EL (cell line): ENCODE measurements at places on chromosomes 1 and 21.

DNA sequence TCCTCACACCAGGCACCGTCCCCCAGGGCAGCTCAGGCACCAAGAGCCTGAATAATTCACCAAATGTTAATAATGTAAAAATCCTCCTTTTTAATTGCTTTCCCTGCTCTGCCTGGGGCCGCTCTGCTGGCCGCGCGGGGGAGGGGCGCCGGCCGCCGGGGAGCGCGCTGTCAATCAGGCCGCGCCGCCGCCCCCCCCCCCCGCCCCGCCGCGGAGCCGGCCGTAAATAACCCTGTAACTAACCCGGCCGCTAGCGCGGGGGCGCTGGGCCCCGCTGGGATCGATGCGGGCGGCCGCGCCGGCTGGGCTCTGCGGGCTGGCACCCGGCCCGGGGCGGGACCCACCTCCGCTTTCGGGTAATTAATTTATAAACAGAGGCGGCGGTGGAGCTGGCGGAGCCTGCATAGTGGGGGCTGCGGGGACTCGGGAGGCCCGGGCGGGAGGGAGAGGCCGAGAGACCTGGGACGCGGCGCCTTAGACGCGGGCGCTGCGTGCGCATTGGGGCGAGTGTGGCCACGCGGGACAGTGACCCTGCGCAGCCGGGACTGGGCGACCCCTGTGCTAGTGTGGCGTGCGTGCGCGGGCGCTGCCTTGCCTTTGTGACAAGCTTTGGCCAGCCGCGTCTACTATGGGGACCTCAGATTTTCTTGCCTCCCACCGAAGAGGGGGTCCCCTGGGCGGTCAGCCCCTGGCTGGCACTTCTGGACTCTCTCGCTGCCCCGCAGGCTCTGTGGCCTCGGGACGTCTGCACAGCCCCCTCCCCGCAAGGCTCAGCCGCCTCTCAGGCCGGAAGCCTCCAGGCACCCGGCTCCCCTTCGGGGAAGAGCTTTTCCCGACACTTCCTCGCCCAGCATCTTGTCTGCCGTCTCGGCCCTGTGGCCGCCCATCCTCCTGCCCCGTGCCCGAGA is 16.6 kb downstream of the SAMD11 start:
- peak; percentile 64 for DNase-seq

DNA sequence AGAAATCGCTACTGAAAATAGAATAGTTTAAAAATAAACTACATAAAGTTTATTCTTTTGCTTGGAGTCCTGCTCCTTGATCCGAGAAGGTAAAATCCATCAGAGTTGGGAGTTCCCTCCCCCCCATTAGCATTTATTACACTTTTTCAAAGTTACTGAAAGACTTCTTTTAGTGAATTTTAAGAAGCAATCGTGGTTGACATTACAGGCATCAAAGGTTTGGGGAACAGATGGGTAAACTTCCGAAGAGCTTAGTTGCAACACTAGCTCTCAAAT is 31.0 kb upstream of the NFIA start:
- no peak for DNase-seq

DNA sequence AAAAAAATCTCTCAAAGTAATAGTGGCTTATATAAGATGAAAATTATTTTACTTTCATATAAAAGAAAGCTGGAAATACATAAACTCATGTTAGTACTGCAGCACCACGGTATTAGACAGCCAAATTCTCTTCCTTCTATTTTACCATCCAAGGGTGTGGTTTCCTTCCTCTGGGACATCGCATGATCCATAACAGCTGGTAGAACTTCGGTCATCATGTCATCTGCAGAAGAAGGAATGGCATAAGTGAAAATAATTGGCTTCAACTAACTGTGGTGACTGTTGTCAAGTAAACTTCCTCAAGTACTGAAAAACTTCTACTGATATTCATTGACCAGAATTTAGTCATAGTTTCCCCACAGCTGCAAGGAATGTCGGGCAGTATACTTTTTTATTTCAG is 28.3 kb upstream of the IFI44L start:
- no peak for DNase-seq

GRCh38 chr1:167428395-167428794 is 89.9 kb downstream of the CD247 start:
- no peak for DNase-seq

DNA sequence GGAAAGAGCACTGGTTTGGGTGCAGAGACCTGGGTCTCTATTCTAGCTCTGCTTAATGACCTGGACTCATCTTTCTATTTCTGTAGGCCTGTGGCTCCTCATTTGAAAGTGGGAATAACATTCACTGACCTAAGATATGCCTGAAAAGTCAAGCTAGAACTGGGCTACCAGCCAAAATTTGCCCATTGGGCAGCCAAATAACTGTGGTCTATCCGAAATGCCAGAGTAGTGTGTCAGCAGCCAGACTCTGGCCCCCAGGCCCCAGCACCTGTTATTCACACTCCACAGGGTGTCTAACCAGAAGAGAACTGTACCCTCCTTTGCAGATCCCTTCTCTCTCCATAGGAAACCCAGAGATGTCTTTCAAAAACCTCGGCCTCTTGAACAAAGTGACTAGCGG is 12.6 kb downstream of the DAB1 start:
- DNase-seq, result peak; percentile 63

GRCh38 chr1:246213036-246213435 is 294.0 kb downstream of the SMYD3 start:
- no peak for DNase-seq

DNA sequence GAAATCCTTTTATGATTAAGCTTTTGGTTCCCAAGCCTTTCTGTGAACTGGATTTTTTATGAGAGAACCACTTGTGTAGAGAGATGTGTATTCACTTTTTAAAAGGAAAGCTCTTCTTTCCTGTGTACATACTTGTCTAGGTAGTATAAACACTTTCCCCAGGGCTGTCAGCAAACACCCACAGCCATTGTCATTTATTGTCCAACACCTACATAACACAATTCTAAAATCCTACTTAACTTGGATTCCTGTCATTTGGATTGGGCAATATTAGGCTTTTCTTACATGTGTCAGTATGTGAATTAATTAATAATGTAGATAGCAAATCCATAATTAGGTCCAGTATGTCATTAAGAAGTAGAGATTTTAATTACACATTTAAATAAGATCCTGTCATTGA is 12.3 kb downstream of the DDX20 start:
- DNase-seq, result no peak

- peak; percentile 48 for DNase-seq
These were observed 13.8 kb upstream of the ATP1A1 start for GRCh38 chr1:116359060-116359830.

DNA sequence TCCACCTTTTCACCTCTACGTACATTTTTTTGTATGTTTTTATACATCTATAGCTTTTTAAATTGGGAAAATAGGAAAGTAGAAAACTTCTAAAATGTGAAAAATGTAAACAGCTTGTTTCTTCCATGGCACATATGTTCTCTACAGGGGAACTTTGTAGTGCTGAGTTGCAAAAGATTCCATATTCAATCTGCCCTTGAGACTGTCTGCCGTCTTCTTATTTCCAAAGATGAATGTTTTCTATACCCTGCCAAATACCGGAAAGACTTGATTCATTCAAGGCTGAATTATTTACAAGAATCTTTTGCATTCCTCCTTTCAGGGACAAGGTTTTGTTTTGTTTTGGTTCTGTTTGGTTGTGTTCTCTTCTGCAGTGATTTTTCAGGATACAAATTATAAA is 1334.5 kb upstream of the ADGRL4 start:
- no peak for DNase-seq

GRCh38 chr1:156840898-156841279 is 18.0 kb downstream of the INSRR start:
- DNase-seq, result no peak

GRCh38 chr1:24717887-24718650 is 27.2 kb upstream of the CLIC4 start:
- no peak for DNase-seq

DNA sequence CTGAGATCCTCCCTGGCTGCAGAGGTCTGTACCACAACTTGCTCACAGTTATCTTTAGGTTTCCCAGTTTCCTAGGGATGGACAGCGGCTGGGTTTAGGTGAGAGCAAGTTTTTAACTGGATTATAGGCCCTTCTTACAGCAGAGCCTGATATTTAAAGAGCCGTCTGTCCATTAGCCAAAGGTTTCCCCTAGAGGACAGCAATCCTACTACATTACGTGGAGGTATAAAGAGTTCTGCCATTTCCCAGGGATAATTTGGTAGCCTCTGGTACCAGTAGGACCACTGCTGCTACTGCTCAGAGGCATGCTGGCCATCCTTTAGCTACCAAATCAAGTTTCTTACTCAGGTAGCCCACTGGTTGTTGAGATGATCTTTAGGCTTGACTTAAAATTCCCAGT is 21.9 kb upstream of the FCGR2A start:
- no peak for DNase-seq

DNA sequence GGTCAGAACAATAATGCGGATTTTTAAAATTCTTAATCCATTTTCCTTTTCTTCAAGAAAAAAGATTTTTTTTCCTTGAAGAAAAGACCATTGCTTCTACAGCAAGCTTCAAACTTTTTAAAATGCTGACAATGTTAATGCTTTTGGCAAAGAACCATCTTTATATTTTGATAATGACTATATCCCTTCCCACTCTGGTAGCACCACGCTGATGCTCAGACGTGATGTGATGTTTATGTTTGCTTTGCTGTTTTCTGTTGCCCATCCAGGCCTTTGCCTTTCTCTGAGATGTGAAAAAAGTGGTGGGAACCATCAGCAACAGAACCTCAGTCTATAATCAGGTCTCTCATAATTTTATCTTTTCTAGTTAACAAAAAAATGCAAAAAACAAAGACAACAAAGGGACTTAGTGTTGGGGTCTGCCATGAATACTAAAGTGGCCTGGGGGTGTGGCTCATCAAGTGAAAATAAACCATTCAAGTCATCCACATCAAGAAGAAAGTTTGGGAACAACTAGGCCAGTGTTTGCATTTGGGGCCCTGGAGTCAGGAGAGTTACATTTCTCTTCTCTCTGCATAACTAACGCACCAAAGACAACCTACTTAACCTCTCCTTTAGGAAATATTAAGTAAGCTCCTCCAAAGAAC is 244.6 kb upstream of the DMRTA2 start:
- peak; percentile 18 for DNase-seq

DNA sequence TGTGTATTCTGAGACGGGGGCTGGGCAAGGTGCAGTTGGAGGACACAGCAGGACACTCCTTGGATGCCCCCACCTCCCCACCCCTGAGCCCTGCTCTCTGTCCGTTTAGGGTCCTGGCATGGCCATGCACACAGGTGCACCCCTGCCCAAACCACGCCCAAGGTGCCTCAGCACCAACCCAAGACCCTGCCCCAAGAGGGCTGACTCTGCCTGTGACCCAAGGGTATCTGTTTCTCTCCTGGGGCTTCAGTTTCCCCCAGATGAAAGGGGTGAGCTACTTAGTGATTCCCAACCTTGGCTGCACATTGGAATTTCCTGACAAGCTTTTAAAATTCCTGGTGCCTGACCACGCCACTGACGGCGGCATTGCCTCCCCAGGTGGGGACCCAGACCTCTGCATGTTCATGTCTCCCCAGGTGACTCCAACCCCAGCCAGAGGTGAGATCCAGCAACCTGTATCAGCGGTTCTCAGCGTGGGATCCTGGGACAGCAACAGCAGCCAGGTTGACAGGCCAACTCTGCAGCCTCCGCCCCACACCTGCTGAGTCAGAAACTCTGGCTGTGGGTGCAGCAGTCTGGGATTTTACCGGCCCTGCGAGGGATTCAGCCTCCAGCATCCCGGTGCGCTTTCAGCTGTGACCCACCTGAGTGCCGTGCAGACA is 483.4 kb downstream of the NPHP4 start:
- no peak for DNase-seq

DNA sequence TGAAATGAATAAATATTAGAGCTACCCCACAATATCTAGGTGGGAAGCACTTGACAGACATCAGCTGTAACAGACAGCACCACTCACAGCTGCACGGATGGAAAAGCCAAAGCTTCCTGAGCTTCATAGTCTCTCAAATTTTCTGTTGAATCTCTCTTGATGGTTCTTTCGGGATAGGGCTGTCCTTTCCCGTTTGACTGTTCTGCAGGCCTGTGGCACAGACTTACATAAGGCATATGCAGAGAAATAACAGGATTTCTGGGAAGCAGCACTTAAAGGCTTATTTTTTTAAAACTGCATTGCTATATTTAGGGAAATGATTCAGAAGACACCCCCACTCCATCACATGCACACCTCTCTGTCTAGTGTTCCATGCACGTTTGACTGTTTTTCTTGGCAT is 77.5 kb downstream of the ZNF648 start:
- no peak for DNase-seq

- peak; percentile 68 for DNase-seq
These were observed 4.8 kb upstream of the HEATR1 start for GRCh38 chr1:236608930-236609726.

DNA sequence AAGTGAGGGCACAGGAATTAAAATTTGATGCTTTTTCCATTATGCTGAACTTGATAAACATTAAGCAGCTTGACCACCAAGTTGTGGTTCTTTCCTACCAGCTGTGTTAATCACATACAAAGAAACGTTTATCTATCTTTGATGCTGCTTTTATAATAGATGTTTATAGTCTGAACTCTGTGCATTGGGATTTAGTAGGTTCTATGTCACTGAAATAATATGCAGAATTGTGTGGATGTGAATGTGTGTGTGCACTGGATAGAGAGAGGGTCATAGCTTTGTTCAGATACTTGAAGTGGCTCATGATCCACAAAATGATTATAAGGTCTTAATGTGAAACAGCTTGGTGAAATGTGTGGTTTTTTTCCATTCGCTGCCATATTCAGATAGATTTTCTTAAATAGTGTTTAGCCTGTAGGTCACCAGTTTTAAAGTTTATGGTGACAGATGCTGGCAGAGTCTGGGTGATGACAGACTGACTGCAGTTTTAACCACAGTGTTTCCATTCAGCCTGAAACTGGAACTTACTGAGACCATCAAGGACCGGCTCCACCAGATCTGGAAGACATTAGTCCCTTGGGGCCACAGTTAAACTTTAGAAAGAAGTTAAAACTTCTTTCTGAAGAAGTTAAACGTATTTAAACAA is 10.2 kb downstream of the DDI2 start:
- DNase-seq, result no peak

- no peak for DNase-seq
These were observed 46.5 kb downstream of the OLFML3 start for GRCh38 chr1:114025609-114026401.

DNA sequence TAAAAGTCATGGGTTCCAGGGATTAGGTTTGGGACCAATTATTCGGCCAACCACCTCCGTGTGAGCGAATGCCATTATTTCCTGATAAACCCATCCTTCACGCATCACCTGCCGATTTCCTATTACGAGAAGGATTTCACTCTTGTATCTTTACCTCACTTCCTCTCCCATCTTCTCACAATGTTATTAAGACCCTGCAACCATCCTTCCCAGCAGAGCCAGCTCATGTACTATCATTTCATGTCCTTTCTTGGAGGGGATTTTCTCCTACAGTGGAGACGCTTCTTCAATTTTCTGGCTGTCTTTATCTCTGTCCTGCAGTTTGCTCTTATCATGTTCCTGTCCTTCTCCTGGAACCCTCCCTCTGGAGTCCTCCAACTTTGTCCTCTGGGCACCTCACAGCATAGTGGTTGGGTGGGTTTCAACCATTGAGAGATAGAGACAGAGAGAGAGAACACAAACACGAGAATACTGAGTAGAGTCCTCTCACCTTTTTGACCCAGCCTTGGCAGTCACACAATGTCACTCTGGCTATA is 192.2 kb downstream of the DYRK1A start:
- no peak for DNase-seq

- no peak for DNase-seq
These were observed 7.9 kb downstream of the HLX start for GRCh38 chr1:220887202-220887519.

- no peak for DNase-seq
These were observed 7.6 kb upstream of the ARHGEF10L start for GRCh38 chr1:17531682-17532487.
